Left forelimb (tissue), 1 donor: ENCODE measurements at places on chromosomes 2 and 18.

DNA sequence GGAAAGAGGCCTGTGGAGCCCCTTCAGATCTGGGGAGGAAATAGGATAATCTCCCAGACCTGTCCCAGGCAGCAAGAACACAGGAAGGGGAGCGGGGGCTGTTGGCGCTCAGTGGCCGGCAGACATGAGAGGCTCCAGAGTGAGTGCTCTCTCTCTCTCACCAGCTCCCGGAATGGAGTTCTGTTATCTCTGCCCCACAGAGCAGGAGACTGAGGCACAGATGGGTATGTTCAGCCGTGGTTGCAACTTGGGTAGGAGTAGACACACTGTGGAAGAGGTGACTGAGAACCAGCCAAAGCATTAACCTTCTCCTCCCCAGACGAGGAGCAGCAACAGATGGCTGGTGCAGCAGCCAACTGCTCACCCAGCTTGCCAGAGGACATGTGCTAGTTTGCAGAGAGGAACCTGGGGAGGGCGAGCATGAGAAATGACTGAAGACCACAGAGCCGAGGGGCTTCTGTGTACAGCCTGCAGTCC, 82.0 kb downstream of the NRP2 start:
- no peak for DNase-seq

DNA sequence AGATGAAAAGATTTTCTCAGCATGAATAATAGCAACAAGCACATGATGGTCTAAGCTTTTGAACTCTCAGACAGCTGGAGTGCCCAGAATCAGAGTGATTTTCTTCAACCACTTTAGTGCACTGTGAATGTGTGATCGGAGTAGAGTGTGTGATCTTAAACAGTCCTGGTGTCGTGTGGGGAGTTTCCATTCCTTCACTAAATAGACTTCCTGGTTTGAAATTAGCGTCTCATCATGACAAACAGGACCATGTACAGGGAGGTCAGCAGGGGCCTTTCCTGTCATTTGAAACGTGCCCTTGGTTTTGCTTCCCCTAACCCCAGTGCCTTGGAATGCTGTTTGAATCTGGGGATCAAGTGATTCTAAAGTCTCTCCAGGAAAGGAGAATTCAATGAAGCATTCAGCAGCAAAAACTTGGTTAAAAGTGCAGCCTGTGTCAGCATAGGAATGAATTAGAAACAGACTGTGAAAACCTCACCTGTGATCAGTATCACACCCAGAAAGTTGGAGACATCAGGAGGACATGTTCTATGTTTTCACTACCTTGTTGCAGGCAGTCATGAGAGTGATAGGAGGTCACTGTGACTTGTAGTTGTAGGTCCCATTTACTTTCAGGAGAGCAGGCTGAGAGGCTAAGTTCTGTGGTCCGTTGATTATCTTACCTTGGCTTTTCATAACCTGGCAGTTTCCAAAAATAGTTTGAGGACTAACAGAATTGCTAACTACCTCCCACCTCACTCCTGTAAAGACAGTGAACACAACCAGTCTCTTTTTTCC, 400.3 kb downstream of the MTX2 start:
- no peak for DNase-seq

- DNase-seq = no peak
Observed at GRCh38 chr2:237625216-237625705, 2.1 kb upstream of the LRRFIP1 start.

DNA sequence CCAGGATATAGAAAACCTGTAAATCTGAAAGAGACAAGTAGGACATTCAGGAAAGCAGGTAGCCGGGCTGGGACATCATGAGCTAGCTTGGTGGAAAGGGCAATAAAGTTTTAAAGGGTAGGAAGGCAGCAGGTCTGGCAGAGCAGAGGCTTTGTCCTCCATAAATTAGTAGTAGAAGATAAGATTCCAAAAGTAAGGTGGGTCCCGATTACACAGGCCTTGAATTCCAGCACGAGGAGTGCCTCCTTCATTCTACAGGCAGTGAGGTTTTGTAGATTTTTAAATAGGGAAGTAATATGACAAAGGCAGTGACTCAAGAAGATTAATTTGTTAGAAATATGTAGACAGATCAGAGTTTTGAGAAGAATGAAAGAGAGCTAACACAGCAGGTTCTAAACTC, 160.7 kb downstream of the DTNB start:
- no peak for DNase-seq

DNA sequence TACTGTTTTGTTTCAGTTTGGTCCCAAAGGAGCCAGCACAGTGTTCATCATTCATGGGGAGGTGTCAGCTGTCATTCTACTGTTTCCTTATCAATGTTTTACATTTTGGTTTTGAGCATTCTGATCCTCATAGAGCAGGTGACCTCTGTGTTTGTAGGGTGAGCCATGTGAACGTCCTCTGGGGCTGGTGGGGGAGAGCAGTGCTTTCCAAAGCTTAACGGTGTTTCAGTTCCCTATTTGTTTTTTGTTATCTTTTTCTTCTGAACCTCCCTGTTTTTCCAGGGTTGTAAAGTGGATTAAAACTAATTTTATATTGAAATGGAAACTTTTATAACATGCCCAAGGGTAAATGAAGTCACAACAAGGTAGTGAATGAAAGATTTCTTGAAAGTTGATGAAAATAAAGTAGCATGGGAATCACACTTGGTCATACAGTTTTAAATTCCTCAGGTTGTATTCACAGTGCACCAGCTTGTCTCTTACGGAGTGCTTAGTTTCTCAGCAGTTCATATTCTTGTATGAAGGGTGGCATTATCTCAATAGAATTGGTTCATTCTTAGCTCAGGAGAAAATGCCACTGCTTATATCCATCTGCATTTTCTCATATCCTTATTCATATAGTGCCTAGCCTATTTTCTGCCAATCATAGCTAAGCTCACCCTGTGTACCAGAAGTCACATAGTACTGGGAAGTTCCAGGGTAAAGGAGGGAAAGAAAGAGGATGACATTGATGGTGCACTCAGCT, 54.5 kb downstream of the MAP4K4 start:
- DNase-seq = no peak

DNA sequence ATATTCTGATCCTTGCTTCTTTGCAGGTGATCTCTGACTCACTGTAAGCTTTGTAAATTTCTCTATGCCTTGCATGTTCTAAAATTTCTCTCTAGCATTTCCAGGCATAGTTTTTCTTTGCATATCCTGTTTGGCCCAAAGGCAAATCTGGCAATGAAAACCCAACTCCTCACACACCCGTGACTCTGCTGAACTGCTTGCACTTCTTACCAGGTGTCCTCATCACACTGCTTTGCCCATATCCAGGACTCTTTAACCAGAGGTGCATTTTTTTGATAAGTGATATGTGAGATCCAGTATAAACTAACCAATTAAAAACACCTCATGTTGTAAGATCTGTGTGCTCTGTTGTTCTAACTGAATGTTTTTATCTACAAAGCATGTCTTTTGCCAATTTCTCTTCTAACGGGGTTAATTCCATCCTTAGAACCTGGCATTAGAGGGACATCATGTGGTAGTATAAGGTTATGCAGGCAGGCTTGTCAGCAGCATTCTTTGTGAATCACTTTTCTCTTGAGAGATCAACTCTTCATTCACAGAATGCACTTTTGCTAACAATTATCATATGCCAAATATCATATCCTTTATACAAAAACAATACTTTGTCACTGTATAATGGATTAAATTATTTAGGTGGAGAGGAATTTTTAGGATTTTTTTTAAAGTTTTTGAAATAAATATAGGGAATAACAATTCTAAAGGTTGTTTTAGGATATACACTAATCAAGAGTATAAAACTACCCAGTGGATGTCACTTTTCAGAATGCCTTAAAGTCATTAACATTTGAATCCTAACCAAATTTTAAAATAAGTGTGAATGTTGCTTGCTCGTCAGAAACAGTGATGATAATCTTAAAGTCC, 20.8 kb upstream of the TMX3 start:
- DNase-seq = no peak
